ENCODE measurements at places on chromosomes 7 and 10.

GRCh38 chr10:110091830-110092229, 84.0 kb downstream of the ADD3 start:
- DNase-seq = no peak

DNA sequence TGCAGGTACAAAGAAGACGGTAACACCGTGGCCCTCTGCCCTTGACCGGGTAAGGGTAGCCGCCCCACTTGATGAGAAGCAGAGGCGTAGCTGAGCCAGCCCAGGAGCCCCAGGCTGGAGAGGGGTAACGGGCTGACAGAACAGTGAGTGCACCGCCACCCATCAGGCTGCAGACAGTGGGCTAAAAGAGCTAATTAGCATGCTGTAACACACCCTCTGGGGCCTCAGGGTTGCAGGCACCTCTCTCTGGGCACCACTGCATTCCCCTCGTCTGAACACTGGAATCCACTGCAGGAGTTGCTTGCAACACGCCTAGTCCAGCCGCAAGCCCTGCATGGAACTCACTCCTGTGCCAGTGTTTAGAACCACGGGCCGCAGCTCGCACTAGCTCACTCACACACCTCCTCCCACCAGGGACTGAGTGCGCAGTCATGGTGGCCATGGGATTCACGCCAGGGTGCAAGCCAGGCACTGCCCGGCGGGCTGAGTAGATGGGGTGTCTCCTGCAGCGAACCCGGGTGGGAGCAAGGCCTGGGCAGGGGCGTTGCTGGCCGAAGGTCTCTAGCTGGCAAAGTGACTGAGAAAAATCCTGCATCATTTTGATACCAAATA, 36.1 kb downstream of the AGMO start:
- no peak for DNase-seq

DNA sequence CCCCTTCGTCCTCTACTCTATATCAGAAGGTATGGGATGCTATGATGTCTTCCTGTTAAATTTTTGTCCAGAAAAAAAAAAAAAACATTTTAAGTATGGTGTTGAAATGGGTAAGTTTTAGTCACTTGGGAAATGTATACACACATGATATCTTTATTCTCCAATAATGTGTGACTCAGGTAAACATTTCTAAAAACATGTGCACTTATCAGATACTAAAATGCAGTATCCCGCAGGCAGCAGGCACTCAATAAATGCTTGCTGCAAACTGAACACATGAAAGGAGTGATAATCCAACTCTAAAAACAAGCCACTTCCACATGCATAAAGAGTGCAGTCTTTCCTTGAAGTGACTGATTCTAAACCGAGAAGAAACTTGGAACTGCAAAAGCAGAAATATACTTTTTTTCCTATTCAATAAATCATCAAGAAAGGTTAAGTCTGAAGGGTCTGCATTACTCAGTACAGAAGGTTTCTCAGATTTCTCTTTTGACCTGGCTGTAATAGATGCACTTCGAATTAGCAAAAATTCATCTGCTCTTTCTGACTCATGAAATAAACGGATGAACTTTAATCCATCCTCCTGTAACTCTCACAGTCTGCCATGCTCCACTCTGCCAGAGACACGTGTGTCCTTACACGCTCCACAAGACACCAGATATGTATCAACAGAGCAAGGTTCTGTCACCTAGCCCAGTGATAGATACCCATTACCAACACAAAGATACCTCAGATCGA, 84.0 kb downstream of the HIPK2 start:
- DNase-seq = no peak

GRCh38 chr7:139047970-139048369, 12.1 kb upstream of the ZC3HAV1L start:
- DNase-seq = no peak

DNA sequence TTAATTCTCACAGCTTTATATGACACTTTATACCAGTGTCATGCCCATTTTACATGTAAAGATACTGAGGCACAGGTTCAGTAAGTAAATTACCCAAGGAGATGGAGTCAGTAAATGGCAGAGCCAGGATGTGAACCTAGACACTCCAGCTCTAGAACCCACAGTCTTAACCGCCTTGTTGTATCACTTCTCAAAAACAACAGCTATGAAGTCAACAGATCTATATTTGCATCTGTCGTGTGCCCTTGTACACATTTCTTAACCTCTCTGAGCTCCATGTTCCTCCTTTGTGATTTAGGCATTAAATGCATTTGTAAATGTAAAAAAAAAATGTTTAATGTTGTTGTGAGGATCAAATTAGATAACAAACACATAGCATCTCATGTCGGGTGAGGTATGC, 716.2 kb downstream of the SUGCT start:
- no peak for DNase-seq

DNA sequence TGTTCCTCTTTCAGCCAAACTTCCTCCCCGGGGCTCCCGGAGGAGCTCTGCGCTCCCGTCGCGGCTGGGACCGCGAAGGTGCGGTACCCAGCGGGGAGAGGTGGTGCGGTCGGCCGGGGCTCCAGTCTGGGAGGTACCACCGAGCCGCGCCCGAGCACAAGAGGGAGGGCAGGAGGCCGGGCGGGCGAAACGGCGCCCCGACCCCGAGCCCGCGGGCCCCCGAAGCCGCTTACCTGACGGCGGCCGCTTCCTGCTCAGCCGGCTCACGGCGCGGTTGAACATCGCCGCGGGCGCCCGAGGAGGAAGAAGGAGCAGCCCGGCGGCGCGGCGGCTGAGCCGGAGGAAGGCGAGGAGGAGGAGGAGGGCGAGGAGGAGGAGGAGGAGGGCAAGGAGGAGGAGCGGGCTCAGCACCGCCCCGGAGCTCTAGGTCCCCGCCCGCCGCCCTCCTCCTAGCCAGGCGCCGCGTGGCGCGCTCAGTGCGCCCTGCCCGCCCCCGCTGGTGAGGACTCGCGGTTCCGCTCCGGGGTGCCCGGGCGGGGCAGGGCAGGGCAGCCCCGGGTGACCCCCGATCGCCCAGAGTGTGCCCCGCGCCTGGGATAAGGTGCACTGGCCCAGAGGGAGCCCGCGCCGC, at the start of gene RGS10:
Gene RGS10, minus strand, starts transcription at position 363 of the 631 bp plus-strand sequence. Its CDS starts 81 bp downstream, at position 282.
- DNase-seq = peak; percentile 83

GRCh38 chr7:10646194-10646593, 327.5 kb upstream of the PHF14 start:
- no peak for DNase-seq

- no peak for DNase-seq
Observed at GRCh38 chr7:81484261-81484660, 285.6 kb downstream of the HGF start.

GRCh38 chr10:63549810-63550209, 28.6 kb downstream of the REEP3 start:
- DNase-seq = no peak

GRCh38 chr7:90487808-90488207, 18.4 kb downstream of the PTTG1IP2 start:
- no peak for DNase-seq

DNA sequence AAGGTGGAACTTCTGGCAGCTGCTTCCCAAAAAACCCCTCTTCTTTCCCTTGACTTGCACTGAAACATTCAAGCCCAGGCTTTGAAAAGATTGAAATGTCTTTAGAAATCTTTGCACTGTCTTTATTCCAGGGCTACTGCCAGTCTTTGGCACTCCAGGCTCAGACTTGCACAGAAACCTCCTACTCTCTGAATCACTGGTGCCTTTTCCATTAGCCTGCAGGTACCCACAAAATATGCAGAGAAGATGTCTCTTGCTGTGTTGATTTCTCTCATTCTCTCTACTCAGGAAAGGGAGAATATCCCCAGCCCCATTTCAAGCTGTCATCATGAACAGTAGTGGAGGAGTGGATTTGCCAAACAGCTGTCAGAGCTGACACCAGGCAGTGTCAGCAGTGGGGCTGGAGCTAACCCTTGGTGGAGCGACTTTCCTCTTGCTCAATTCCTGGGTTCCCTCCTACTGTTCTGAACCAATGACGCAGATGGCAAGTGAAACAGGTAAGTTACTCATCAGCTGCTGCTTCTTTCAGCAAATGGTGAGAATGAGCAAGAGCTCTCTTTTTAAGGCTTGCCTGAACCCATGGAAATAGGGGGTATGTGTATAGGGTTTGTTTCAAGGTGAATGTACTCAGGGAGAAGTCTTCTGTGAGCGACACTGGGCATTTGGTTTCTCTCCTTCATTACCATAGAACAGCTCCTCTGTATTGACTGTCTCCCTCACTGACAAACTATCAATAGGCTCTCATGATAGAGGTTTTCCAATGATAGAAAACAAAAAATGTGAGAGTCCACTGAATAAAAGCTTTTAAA, 362.4 kb downstream of the ADRA2A start:
- no peak for DNase-seq

- DNase-seq = no peak
Observed at GRCh38 chr10:15841696-15842095, 18.6 kb downstream of the MINDY3 start.

DNA sequence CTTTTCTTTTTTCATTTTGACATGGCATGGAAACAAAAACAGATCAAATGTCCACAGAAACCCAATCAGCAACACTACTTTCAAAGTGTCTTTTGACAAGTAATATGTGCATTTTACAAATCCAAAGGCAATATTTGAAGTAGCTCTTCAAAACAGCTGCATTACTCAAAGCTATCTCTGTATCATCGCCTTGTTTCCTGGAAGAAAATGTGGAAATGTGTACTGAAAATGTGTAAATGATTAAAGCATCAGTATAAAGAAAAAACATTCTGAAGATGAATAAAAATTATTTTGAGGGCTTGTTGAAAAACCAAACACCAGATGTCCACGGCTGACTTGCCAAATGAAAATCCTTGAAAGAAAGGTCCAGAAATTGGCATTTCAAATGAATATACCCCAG, 16.5 kb upstream of the ITGB8 start:
- no peak for DNase-seq

DNA sequence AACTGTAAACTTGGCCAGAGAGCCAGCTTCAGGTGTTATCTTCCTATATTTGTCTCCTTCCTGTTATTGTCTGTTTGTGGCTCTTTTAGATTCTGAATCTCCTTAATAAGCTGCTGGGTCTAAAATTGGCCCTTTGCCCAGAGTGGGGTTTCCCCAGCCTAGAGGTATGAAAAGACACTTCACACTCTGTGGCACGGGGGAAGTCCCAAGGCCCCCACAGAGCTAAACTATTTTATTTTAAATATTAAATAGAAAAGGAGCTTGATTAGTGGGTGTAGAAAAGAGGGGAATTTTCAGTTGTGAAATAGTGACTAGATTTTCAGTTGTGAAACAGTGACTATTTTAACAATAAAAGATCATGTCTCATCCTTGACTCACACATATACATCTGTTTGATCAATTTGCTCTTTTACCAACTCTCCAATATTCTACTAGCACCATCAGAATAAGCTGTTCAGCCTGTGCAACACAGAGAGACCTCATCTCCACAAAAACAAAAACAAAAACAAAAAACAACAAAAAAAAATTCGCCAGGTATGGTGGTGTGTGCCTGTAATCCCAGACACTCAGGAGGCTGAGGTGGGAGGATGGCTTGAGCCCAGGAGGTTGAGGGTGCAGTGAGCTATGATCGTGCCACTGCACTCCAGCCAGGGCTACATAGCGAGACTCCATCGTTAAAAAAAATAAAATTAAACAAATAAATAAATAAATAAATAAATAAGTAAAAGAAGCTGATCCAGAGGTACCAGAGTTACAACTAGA, 24.9 kb upstream of the ADO start:
- peak; percentile 66 for DNase-seq

DNA sequence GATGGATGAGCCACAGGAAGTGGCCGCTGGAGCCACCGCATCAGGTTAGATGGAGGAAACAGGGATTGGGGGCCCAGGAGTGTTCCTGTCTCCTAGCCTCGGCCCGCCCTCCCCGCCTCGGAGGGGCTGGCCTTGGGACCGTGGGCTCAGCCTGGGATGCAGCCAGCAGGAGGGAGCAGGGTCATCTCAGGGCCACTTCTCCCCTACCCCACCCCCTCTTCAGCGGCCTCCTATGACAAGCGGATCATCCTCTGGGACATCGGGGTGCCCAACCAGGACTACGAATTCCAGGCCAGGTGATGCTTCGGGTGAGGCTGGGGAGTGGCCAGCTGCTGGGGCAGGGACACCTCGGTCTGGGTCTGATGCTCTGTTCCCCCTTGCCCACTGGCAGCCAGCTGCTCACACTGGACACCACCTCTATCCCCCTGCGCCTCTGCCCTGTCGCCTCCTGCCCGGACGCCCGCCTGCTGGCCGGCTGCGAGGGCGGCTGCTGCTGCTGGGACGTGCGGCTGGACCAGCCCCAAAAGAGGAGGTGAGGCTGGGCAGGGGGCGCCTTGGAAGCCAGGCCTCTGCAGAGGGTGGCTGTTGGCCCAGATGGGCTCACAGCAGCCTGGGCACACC, 4.7 kb downstream of the LRWD1 start:
- no peak for DNase-seq

- no peak for DNase-seq
Observed at GRCh38 chr7:155653803-155654202, 9.3 kb downstream of the RBM33 start.

GRCh38 chr10:89263531-89263930, 12.0 kb upstream of the LIPA start:
- DNase-seq = no peak

DNA sequence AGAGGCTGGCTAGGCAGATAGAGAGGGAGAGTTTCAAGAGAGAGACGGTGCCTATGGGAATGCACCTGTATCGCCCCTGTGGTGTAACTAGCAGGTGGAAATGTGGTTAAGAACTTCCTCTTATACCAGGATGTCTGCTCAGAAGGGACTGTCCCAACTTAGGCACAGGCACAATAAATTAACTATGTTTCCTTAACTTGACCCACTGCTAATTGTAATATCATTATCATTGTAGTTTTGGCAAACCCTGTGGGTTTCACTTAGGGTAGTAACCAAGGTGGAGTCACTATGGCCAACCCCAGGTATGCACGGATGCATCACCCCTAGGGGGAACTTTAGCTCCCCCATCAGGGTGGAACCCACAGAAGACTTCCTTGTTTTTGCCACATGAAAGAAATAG, 455.7 kb downstream of the DGKB start:
- DNase-seq = no peak

DNA sequence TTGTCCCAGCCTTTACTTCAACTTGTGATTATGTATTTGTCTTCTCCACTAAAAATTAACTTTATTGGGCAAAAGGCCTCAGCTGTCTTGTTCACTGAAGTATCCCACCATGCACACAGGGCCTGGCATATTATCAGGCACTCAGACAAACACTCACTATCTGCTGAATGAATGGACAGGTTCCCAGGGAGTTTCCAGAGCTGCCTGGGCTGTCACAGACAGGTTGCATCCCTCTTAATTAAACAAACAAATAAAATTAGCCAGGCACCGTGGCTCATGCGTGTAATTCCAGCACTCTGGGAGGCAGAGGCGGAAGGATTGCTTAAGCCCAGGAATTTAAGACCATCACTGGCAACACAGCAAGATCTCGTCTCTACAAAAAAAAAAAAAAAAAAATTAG, 1.5 kb upstream of the TSPAN14 start:
- DNase-seq = no peak

DNA sequence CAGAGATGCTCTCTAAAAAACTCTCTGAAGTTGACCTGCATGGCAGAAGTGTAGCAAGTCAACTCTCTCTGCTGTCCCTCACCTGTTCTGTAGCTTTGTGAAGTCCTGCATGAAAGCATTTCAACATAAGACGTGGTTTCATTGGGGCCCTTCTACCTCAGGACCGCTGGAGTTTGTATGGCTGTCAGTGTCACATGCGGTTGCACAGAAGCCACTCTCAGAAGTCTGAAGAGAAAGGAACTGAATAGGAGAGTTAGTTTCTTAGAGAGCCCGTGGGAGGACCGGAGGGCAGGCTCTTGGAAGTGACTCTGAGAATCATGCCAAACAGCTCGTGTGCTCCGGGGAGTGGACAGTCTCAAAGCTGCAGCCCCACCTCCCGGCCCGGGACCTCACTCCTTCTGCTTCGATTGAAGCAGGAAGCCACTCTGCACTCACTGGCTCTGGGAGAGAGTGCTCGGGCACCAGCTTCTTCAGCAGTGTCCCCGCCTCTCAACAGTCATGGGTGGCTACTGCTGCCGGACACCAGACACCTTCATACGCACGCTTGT, 486.7 kb downstream of the SDK1 start:
- DNase-seq = no peak
